Hippocampal formation (tissue), 2 donors: ENCODE measurements at places on chromosomes 11 and 22.

- DNase-seq: no peak
These were observed 1.1 kb upstream of the DDX6 start for GRCh38 chr11:118791961-118792569.

GRCh38 chr11:32310214-32310601 lies 125.1 kb downstream of the WT1 start:
- no peak for DNase-seq

DNA sequence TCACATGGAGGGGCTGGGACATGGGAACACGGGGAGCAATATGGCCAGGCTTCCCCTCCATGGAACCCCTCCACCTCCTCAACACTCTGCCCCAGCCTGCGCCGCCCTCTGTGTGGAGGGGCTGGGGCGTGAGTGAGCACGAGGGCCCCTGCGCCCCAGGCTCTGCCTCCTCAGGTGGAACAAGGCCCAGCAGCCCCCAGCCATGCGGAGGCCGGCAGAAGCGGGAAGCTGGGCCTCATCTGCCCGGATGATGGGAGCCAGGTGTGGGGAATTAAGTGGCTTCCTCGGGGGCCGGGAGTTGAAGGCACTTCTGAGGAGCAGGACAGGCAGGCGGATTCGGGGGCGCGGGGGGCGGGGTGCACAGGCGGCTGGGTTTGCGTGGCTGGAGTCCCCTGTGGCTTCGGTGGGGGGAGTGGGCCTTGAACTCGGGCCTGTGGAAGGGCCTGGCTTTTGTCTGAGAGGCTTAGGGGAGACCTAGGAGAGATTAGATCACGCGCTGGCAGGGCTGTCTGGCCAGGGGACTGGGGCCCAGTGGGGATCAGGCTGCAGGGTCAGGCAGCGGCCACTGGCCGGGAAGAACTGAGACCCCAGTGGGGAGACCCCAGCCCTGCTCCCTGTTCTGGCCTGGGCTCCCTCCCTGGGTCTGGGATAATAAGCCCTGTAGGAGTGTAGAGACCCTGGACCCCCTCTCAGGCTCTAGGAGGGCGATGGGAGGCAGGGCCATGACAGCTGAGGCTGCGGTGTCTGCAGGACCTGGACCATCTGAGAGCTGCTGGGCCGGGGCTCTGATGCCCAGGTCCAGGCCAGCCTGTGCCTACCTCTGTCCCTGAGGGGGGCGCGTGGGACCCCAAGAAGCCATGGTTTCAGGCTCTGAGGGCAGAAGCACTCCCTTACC lies 13.3 kb downstream of the PRR33 start:
- DNase-seq: no peak

DNA sequence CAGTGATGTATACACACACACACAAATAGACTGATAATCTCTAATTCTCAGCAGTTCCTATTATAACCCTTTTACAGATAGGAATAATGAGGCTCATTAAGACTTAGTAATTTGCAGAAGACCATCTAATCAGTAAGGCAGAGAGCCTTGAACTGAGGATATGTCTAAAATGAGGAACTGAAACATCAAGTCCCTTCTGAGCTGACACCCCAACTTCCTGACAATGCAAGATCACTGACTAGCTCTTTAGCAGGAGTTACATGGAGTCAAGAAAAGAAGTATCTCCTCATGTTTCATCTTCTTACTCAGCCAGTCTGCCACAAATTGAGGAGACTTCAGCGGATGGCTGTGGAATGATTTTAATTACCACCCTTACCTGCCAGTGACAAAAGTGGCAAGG lies 193.0 kb downstream of the MSANTD4 start:
- no peak for DNase-seq
